HS-27A (cell line): ENCODE measurements at places on chromosomes 3 and 15.

DNA sequence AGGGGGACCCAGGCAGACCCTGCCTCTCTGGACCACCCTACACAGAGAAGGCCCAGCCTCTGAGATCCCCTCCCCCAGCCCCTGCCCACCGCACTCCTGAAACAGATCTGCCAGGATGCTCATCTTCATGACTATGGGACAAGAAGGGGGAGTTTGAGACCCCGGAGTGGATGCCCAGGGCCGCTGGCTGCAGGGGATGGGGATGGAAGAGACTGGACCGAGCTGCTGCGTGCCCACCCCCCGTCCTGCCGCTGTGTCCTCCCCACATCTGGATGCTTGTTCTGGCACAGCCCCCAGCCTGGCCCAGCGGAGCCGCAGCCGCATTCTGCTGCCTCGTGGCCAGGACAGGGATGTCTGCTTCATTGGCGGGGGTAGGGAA is 30.3 kb upstream of the SEMA3F start:
- DNase-seq: no peak

GRCh38 chr15:39139431-39140059 is 441.3 kb upstream of the THBS1 start:
- no peak for DNase-seq

DNA sequence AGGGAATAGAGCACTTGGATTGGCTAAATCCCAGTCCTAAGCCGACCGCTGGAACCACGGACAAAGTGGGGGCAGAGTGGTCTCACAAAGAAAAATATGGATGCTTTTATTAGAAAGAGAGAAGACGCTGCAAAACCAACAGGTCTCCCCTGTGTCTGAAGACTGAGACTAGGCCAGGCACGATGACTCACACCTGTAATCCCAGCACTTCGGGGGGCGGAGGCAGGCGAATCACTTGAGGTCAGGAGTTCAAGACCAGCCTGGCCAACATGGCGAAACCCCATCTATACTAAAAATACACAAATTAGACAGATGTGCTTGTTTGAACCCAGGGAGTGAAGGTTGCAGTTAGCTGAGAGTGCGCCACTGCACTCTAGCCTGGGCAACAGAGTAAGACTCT is 61.8 kb downstream of the ZDHHC19 start:
- no peak for DNase-seq

GRCh38 chr3:29183346-29184087 is 97.4 kb upstream of the RBMS3 start:
- DNase-seq: peak; percentile 47

GRCh38 chr3:108845709-108846293 is 23.2 kb downstream of the TRAT1 start:
- DNase-seq: no peak

DNA sequence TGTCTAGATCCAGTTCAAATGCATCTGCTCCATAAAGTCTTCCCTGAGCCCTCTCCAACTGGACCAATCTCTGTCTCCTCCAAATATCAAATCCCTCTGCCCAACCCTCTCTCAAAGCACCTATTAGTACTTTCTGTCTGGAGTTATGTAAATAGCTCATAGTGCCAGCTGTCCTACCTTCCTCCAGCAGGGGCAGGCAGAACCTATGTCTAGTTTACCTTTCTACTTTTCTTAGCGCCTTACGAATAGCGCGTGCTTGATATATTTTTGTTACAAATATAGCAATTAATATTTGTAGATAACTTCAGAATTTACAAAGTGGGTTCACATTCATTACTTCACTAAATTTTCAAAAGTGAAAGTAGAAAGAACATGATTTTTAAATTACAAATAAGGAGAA is 14.0 kb upstream of the CCDC80 start:
- no peak for DNase-seq

- DNase-seq: no peak
Observed at GRCh38 chr3:44795197-44795596, 33.6 kb downstream of the KIF15 start.

GRCh38 chr3:188240189-188240981 is 86.4 kb downstream of the LPP start:
- no peak for DNase-seq

DNA sequence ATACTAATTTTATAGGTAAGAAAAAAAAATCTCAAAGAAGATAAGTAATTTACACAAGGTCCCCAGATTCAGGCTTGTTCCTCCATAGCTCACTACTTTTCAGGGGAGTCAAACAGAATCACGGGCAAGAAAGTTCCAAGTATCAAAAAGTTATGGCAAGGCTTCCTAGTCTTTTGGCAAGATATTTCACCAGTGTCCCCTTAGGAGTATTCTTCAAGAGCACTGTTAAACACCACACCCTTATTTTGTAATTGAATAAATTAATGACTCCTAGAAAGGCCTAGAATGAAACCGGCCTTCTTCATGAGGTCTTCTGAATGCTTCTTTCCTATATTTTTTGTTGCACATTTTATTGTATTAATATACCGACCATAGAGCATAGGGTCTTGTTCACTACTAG is 109.7 kb downstream of the MYLK start:
- DNase-seq: no peak

DNA sequence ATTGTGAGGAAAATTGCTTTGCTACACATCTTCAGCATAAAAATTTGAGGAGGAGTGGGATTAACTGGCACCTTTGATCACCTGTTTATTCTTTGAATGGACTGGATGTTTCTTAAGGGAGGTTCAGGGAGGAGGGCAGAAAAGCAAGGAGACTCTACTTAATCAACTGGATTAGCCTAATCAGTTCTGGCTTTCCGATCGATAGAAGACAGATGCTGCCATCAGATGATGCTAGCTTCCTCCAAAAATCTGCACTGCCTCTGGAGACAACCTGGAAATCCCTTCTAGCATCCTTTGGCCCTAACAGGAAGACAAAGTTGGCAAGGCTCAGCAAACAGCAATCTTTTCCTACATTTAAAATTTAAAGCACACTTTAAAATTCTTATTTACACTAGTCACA is 197.8 kb downstream of the EBLN2 start:
- no peak for DNase-seq

DNA sequence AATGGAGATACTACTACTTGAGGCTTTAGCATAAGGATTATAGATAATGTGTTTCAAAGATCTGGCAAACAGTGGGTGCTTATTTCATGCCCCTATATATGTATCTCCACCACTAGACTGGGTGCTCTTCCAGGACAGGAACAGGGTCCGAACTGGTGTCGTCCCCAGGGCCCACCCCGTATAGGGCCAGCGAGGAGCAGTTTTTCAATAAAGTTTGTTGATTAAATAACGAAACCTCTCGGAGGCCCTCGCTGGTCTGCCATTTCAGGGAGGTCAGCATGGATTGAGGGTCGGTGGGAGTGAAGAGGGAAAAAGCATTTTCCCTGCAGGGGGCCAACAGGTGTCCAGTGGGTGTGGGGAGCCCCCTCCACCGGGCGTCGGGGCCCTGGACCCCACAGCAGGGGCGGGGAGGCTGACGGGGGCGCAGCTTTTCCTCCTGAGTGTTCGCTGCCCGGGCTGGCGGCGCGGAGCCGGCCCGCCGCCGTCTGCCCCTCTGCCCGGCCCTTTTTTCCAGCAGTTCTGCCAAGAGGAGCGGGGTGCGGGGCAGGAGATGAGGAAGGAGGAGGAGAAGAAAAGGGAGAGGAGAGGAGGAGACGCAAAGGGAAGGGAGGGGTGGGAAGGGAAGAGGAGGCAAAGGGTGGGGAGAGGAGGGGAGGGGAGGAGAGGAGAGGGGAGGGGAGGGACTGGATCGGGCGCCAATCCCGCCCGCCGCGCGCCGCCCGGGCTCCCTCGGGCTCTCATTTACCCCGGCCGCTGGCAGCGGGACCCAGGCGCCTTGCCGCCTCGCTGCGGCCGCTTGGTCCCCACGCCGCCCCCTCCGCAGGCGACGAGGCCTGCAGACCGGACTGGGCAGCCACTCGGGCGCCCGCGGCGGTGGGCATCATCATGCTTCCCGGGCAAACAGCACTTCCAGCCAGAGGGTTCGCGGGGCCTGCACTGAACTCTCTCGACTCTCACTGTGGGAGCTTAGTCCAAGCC is 66.3 kb downstream of the ISG20 start:
- DNase-seq: no peak

GRCh38 chr15:73927476-73928240 is 1.4 kb downstream of the LOXL1 start:
- no peak for DNase-seq

GRCh38 chr15:33256874-33257273 is 53.9 kb upstream of the RYR3 start:
- no peak for DNase-seq

- no peak for DNase-seq
Observed at GRCh38 chr15:75023872-75024636, 664 bp downstream of the PPCDC start.

GRCh38 chr3:175187586-175187985 is 328.5 kb downstream of the NAALADL2 start:
- no peak for DNase-seq

DNA sequence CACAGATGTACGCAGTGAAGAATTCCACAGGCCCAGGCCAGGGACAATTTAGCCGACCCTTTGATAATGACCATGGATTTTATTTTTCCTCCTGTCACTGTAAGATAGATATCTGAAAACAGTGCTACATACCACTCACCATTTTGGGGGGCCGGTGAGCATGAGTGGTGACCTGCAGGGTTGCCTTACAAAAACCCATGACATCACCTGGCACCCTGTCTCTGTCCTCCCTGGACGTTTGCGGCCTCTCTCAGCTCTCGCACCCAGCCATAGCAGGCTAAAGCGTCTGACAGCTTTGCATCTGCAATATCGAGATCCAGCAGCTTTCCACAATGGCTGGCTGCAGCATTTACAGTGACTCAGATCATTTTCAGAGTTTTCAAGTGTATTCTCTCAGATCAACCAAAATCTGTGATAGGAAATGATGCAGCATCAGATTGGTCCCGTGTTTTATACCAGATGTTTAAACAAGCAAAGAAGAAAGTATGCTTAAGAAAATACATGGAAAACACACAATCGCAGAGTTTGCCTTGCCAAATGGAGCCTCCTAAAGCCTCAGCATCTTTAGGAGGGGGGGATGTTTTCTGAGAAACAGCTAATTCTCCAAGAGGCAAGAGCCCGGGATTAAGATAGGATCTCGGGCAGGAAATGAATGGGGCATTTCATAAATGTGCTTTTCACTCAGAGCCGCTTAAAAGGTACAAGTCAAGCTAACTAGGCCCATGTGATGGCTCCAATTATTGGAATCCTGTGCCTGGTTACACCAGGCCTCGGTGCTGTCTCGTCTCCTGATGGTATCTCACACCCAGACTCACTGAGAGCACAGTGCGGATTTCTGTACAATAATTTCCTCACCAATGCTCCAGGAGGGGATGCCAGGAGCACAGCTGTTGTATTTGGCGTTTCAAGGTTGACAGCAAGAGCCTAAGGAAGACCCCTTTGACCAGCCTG is 257.3 kb downstream of the XXYLT1 start:
- DNase-seq: no peak

- DNase-seq: no peak
Observed at GRCh38 chr3:196513697-196514349, 1.3 kb downstream of the SMCO1 start.

GRCh38 chr3:50373146-50374051 is 14.1 kb upstream of the TMEM115 start:
- DNase-seq: no peak

DNA sequence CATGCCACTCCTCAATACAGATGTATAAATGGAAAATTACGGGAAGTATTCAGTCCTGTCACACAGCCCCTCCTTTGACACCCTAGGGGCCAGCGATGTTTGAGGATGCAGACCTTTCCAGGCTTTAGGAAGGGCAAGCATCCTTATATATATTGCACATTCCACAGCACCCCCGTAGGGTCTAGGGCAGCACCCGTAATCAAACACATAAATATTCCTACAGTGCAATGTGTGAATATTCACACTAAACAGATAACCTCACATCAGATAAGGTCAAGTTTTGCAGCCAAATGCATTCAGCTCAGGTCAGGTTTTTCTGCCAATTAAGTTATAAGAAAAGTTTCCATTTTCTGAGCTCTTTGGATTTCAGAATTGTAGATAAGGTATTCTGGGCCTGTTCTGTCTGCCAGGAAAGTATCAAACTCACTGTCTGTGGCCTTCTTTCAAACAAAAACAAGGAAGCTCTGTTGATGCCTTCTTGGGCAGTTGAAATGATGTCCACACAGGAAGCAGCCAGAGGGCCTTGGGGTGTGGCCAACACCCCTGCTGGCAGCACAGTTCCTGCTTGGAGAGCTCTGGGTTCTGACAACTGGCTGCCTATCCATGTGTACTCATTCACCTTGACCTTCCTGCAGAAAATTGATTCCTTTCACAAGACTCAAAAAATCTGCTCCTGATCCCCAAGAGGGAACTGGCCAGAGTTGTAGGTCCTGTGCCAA is 427.0 kb downstream of the NTRK3 start:
- no peak for DNase-seq

- no peak for DNase-seq
Observed at GRCh38 chr15:55366981-55367380, 41.2 kb downstream of the CCPG1 start.

GRCh38 chr3:3107858-3108257 is 2.3 kb downstream of the IL5RA start:
- no peak for DNase-seq

GRCh38 chr15:40776537-40777141 is 6.9 kb downstream of the C15orf62 start:
- no peak for DNase-seq

DNA sequence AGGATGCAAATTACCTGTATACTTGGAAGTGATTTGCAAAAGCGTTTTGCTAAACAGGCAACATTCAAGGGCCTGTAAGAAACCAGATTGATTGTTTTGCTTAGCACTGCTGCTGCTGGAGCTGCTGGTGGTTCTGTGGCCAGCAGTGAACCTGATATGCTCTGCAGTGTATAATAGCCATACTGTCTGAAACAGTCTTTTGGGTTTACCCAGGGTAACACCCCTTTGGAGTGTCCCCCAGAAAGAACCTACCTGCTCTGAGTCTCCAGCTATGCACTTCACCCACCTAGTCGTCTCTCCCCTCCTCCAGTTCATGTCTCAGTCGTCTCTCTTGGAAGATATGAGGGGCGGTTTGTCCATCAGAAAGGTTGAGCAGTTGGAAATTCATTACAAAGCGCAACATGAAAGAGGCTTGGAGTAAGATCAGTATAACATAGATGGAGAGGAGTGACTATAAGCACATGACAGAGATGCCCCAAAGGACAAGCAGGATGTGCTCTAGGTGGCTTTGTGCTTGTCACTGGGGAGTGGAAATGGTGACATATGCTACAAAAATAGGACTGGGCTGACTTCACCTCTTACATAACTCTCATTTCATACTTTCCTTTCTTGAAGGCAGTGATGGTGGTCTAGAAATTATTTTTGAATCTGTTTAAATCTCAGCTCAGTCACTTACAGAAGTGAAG is 3.8 kb downstream of the MKRN2 start:
- DNase-seq: no peak

DNA sequence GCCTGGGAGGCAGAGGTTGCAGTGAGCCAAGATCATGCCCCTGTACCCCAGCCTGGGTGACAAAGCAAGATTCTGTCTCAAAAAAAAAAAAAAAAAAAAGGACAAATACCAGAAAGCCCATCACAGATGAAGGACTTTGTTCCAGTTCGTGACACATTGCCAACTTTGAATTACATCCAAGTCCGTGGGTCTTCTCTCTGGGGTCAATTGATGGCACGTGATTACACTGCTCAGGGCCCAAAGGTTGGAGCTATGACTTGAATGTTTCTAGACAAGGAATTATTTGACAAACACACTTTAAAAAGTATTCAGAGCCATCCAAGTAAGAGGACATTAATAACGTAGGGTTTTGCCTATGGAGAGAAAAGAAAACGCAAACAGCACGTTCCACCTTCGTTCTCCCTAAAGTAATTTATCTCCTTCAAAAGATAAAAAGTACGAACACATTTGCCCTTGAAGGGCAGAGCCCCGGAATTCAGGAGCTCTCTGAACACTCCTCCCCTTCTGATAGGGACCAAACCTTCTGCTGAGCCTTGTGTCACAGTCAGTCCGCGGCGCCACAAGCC is 31.3 kb upstream of the ST3GAL6 start:
- peak; percentile 31 for DNase-seq

GRCh38 chr3:188338086-188338485 is 184.1 kb downstream of the LPP start:
- DNase-seq: peak; percentile 40
